ENCODE measurements at places on chromosomes 1 and 21.

GRCh38 chr1:23168079-23168444, 594 bp downstream of the LUZP1 start:
- no peak for DNase-seq

DNA sequence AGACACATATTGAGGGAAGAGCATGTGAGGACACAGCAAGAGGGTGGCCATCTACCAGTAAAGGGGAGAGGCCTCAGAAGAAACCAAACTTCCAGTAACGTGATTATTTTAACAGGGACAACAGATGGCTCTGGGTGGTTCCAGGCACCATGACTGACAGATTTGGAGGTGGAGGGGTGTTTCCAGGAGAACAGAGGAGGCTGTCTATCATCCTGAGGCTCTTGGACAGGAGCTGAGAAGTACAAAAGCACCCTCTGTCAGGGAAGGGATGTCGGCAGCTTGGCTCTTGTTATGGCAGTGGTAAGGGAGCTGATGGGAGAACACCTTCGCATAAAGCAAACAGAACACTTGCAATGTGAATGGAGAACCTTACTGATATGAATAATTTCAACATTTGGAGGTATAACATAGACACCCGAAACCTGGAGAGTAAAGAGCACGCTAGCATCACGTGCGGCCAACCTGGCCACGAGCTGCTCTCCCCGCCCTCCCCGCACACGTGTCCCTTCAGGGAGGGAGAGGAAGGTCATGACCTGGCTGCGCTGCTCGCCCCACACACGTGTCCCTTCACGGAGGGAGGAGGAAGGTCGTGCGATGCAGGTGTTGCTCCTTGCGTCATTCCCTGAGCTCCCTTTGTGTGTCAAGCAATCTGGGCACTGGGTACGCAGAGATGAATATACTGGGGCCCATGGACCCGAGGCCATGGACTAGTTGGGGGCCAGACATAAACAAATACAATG, 37.5 kb upstream of the NLRP3 start:
- DNase-seq = no peak

DNA sequence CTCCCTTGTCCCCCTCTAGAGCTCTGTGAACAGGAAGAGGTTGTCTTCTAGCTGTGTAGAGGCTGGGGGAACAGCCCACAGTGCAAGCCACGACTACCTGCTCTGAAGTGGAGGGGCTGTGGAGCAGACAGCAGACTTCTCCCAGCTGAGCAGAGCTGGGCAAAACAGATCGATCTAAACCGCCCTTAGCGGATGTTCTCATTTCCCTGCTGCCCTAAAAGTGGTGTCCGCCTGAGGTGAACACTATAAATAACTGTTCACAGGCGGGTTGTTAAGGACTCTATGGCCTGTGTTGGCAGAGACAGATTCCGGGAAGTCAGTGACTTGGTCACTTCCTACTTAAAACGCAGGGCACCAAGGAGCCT, 203.2 kb downstream of the RHOU start:
- DNase-seq = peak; percentile 27

- DNase-seq = peak; percentile 16
Observed at GRCh38 chr1:3019007-3019515, 2.2 kb upstream of the ACTRT2 start.

GRCh38 chr1:66439031-66439740, 94.8 kb upstream of the SGIP1 start:
- DNase-seq = no peak

DNA sequence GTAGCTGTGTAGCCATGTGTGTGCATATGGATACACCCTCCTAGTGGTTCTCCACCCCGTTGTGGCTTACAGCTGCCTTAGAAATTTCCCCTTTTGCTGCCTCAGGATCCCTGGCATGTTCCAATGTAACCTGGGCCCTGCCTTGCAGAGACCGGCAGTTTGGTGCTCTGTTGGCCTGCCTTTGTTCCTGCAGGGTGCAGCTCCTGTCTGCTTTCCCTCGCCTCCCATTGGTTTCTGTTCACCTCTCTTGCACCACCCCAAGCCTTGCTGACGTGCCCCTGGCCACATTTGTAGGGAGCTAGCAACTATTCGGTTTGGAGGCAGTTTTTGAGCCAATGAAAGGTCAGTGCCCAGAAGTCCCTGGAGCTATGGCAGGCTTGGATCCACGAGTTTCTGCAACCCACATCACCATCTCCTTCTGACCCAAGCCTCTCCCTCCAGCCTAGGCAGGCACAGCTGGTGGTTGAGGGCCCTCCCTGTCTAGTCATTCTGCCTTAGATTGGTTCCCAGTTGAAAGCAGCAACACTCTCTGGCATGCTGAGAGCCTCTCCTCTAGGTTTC, 54.9 kb downstream of the MAB21L3 start:
- no peak for DNase-seq

- DNase-seq = no peak
Observed at GRCh38 chr1:19892129-19892528, 9.9 kb downstream of the OTUD3 start.

DNA sequence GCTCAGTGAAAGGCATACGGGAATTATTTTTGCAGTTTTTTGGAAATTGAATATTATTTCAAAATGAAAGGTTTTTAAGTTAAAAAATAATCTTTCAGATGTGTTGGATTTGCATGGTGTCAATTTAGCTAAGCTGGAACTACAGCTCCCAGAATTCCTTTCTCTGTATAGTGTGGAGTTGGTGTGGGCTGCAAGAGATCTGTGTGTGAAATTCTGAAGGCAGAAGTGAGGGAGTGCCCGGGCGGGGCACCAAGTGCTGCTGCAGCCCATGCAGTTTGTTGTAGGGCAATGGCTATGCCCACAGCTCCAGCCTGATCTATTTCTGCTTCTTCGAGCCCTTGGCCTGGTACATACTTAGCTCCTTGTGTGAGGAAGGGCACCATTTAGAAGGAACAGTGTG, 60.5 kb upstream of the CSF1 start:
- DNase-seq = no peak

DNA sequence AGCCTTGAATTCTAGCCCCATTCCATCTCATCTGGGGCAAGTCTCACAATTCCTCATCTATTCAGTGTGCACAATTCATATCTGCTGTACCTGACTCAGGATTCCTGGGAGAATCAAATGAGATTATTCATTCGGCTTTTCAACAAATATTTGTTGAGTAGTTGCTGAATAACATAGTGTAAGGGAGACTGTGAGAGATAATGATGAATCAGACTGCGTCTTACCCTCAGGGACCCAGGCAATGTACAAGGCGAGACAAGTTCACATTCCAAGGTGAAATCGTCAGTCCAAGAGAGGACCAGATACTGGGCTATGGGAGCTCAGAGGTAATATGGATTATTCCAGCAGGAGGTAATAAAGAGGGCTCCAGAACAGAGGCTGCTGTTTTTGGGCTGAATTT, 67.8 kb upstream of the SMYD2 start:
- no peak for DNase-seq

DNA sequence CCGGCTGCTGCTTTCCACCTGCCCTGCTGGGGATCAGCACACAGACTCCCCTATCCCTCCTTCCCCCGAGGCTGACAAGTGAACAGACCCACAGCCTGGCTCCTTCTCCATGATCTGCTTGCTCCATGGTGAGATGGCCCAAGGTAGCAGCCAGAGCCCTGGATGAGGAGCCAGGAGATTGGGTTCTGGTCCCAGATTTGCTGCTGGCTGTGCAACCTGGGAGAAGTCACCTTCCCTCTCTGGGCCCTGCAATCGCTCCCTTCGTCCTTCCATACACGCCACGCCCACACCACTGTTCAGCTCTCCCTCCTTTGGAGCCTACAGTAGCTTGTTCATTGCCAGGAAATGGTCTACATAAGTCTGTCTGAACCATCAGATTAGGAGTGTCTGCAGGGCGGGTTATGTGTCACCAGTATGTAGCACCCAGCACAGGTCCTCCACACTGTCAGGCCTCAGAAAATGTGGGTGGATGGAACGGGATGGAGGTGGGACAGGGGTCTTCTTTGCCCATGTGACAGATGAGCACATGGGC, 9.2 kb upstream of the EPHA8 start:
- DNase-seq = no peak

- DNase-seq = no peak
Observed at GRCh38 chr21:20031807-20032206, 966.4 kb upstream of the NCAM2 start.

DNA sequence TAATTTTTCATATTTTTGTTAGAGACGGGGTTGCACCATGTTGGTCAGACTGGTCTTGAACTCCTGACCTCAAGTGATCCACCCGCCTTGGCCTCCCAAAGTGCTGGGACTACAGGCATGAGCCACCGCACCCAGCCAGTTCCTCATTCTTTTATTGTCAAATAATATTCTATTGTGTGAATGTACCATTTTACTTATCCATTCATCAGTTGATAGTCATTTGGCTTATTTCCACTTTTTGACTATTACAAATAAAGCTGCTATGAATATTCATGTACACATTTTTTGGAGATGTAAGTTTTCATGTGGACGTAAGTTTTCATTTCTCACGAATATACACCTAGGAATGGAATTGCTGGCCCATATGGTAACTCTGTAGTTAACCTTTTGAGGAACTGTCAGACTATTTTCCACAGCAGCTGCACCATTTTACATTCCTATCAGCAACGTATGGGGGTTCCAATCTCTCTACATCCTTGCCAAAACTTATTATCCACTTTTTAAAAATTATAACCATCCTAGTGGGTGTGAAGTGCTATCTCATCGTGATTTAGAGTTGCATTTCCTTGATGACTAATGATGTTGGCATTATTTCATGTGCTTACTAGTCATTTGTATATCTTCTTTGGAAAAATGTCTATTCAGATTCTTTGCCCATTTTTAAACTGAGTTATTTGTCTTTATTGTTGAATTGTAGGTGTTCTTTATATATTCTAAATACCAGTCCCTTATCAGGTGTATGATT, 12.7 kb downstream of the PACC1 start:
- DNase-seq = no peak

DNA sequence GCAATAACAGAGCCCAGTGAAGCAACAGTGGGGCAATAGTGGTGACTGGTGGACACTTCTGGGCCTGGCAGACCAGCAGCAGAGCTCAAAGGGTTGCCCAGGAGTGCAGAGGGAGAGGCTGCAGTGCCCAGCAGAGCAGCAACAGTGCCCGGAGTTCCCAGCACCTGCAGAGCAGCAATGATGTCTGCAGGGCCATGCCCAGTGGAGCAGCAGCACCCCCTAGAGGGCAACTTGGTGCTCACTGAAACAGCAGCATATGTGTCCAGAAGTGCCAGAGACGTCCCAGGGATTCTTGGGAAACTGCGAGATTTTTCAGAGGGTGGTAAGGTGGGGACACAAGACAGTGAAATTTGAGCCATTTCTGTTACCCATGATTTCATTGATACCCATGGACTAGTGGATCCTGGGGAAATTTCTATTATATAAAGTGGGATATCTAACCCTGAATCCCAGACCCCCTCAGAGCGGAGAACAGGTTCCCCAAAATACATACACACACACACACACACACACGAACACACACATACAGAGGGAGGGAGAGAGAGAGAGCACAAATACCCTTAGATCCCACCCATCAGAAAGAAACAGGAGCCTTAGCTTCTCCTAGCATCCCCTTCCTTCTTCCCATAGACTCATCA, 156.9 kb upstream of the GJB5 start:
- peak; percentile 31 for DNase-seq

GRCh38 chr1:1177452-1178206, 3.9 kb downstream of the TTLL10 start:
- no peak for DNase-seq

- no peak for DNase-seq
Observed at GRCh38 chr1:52825868-52826267, 16.7 kb upstream of the ZYG11A start.

DNA sequence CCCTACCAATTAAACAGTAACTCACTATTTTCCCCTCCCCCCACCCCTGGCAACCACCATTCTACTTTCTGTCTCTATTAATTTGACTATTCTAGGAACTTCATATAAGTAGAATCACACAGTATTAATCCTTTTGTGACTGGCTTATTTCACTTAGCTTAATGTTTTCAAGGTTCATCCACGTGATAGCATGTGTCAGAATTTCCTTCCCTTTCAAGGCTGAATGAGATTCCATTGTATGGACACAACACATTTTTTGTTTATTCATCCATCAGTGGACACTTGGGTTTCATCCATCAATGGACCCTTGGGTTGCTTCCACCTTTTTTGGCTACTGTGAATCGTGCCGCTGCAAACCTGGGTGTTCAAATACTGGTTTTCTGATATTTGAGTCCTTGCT, 41.7 kb downstream of the EIF2D start:
- DNase-seq = no peak

GRCh38 chr1:42484382-42484781, 21.3 kb downstream of the CCDC30 start:
- no peak for DNase-seq

DNA sequence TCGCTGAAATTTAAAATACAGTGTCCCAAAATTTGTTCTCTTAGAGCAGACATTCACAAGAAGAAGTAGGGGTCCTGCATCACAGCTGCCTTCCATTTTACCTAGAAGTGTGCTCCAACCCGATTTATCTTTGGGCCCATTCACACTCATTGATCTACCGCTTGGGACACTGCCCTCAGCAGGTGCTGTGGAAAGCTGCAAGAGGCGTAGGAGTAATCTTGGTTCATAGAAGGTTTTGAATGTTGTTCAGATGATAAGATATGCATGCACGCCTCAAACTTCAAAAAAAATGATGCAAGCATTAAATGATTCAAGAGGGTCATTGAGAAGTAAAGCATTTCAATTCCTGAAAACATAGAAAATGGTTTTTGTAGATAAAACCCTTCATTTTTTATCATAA, 18.6 kb upstream of the C1orf105 start:
- DNase-seq = no peak

DNA sequence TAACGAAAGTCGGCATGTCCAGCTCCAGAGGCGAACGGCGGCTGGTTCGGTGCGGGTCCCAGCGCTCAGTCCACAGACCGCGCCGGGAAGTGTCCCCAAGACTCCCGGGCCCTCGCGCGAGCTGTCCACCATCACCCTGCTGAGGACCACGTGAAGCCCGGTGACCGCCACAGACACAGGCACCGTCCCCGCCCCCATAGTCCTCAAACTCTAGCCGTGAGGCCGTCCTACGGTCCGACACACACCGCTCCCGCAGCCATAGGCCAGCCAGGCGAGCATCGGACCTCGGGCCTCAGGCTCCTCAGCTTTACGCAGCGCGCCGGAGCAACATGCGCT, 535 bp downstream of the SETD4 start:
- no peak for DNase-seq

- DNase-seq = no peak
Observed at GRCh38 chr1:111538343-111539025, 35.1 kb upstream of the ADORA3 start.

DNA sequence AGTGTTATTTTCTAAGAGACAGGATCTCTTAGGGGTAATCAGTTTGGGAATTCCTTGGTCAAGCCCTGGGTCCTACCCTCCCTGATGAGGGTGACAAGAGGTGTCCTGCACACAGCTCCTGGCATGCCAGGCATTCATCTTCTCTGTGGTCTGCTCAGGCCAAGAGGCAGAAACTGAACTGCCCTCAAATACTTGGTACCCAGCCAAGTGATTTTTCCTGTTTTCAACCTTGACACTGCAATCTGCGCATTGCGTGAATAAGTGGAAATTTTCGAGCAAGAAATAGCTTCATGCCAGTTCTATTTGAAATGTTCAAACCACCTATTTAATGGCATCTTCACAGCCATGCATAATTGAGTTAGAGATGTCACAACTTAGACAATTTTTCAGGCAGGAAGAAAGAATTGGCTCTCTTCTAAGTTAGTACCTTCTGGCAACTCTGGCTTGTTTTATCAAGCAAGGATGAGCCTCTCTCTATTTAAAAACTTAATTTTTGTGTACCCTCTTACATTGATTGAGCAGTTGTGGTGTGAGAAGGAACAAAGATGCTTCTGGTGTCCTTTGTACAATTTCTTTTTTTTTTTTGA, 27.0 kb downstream of the DNM3 start:
- DNase-seq = no peak

- DNase-seq = no peak
Observed at GRCh38 chr1:23174426-23175110, 5.9 kb upstream of the LUZP1 start.

- DNase-seq = no peak
Observed at GRCh38 chr1:241648159-241648558, 3.9 kb upstream of the WDR64 start.

All from activated T-cell treated with anti-CD3 and anti-CD28 coated beads, Interleukin-2, amount 50 U/mL, for 1 hour (primary cell).